ENCODE measurements at places on chromosomes 7 and 10.
A peak's percentile ranks its signal among the peaks of the same experiment; 100 is the strongest.

DNA sequence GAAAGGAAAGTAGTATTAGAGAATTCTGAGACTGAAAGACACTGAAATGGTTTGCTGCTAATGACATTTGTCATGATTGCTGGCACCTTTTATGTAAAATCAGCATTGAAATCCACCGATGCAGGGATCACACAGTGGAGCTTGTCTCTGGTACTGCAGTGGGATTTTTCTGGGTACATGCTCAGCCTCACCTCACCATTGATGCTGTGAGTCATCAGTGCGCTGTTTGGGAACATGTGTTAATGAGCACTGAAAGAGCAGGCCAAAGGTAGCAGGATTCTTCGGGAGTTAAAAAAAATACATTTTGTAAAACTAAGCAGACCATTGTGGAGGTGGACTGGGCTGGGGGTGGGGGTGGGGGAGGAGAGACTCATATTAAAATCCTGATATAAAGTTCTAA lies 174.9 kb downstream of the CREB5 start:
- H3K4me3 ChIP-seq: no peak overlapping the region
- no peaks in the 10 kb centered on the region for H3K4me1 ChIP-seq

GRCh38 chr7:33601884-33602283 lies 303.5 kb upstream of the BMPER start:
- H3K4me3 ChIP-seq: no peak overlapping the region
- H3K4me1 ChIP-seq: peaks cover 3% of the 10 kb centered on the region
- peak; percentile 56 for DNase-seq
- H3K27ac ChIP-seq: no peak overlapping the region
- H3K36me3 ChIP-seq: no peaks in the 10 kb centered on the region

GRCh38 chr7:110484356-110484755 lies 606.6 kb upstream of the LRRN3 start:
- no peaks in the 10 kb centered on the region for H3K36me3 ChIP-seq
- DNase-seq: no peak
- H3K27me3 ChIP-seq: no peaks in the 10 kb centered on the region
- no peak overlapping the region for H3K27ac ChIP-seq
- no peak overlapping the region for H3K4me3 ChIP-seq

- H3K27me3 ChIP-seq: no peaks in the 10 kb centered on the region
- no peak for DNase-seq
- no peaks in the 10 kb centered on the region for H3K36me3 ChIP-seq
- H3K27ac ChIP-seq: no peak overlapping the region
Observed at GRCh38 chr7:28126410-28127041, 54.1 kb downstream of the JAZF1 start.

GRCh38 chr10:122571892-122572291 lies 11.3 kb downstream of the DMBT1 start:
- H3K4me1 ChIP-seq: no peaks in the 10 kb centered on the region
- H3K36me3 ChIP-seq: peaks cover 71% of the 10 kb centered on the region
- no peak for DNase-seq
- H3K27me3 ChIP-seq: no peaks in the 10 kb centered on the region
- H3K27ac ChIP-seq: no peak overlapping the region

GRCh38 chr10:84478151-84478550 lies 149.8 kb downstream of the CCSER2 start:
- H3K36me3 ChIP-seq: peaks cover 15% of the 10 kb centered on the region
- no peak overlapping the region for H3K27ac ChIP-seq
- DNase-seq: no peak
- no peaks in the 10 kb centered on the region for H3K4me1 ChIP-seq

- H3K4me1 ChIP-seq: no peaks in the 10 kb centered on the region
- H3K27me3 ChIP-seq: peaks cover 5% of the 10 kb centered on the region
- DNase-seq: no peak
- H3K4me3 ChIP-seq: no peak overlapping the region
Observed at GRCh38 chr10:101484175-101484745, 103.8 kb downstream of the POLL start.

- DNase-seq: no peak
- no peaks in the 10 kb centered on the region for H3K27me3 ChIP-seq
- no peak overlapping the region for H3K27ac ChIP-seq
- H3K4me1 ChIP-seq: no peaks in the 10 kb centered on the region
- no peak overlapping the region for H3K4me3 ChIP-seq
Observed at GRCh38 chr7:135359615-135360014, 126.0 kb downstream of the STRA8 start.

- H3K27me3 ChIP-seq: no peaks in the 10 kb centered on the region
- H3K4me3 ChIP-seq: no peak overlapping the region
- peaks cover 2% of the 10 kb centered on the region for H3K4me1 ChIP-seq
- H3K36me3 ChIP-seq: peaks cover 29% of the 10 kb centered on the region
- no peak for DNase-seq
Observed at GRCh38 chr10:113108948-113109347, 158.9 kb downstream of the TCF7L2 start.

GRCh38 chr10:71613261-71613777 lies 106.3 kb downstream of the C10orf105 start:
- peak; percentile 88 for DNase-seq
- peak overlapping the region; percentile 78 for H3K27ac ChIP-seq
- no peaks in the 10 kb centered on the region for H3K36me3 ChIP-seq
- no peak overlapping the region for H3K4me3 ChIP-seq
- peaks cover 22% of the 10 kb centered on the region for H3K4me1 ChIP-seq

DNA sequence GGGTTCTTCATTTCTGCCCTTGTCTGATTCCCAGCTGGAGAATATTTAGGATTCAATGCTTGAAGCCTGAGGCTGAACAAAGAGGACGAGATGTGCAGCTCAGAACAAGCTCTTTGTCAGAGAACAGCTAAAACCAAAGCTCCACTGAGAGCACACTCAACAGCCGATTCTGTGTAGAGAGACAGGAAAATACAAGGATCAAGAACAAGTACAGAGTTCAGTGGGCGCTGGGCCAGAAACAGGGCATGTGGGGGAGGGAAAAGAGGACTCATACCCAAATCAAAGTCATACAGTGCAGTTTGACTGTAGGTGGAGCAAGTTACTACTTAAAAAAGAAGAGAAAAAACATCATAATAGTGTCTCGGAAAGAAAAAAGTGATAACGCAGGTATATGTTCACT lies at the start of gene AGMO:
Gene AGMO, minus strand, starts transcription at position 181 of the 400 bp plus-strand sequence.
- H3K4me1 ChIP-seq: peaks cover 4% of the 10 kb centered on the region
- no peaks in the 10 kb centered on the region for H3K27me3 ChIP-seq
- H3K4me3 ChIP-seq: no peak within 1 kb of the TSS
- DNase-seq: peak; percentile 93
- no peaks in the 10 kb centered on the region for H3K36me3 ChIP-seq

DNA sequence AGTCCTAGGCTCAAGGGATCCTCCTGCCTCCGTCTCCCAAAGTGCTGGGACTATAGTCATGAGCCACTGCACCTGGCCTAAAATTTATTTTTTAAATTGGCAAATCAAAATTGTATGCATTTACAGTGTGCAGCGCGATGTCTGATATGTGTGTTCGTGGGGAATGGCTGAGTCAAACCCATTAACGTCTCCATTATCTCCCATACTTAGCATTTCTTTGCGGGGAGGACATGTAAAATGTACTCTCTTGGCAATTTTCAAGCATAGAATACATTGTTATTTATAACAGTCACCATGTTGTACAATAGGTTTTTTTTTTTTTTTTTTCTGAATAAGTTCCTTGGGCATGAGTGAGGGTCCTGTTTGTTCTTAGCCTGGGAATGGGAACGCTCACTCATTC lies 3.8 kb downstream of the TMEM184A start:
- peaks cover 13% of the 10 kb centered on the region for H3K36me3 ChIP-seq
- no peak overlapping the region for H3K4me3 ChIP-seq
- H3K4me1 ChIP-seq: peaks cover 32% of the 10 kb centered on the region
- DNase-seq: no peak
- H3K27ac ChIP-seq: no peak overlapping the region

GRCh38 chr10:73901261-73901660 lies 9.7 kb upstream of the PLAU start:
- no peaks in the 10 kb centered on the region for H3K27me3 ChIP-seq
- no peak for DNase-seq
- H3K27ac ChIP-seq: no peak overlapping the region
- no peak overlapping the region for H3K4me3 ChIP-seq
- peaks cover 23% of the 10 kb centered on the region for H3K4me1 ChIP-seq

GRCh38 chr7:71144963-71145362 lies 13.0 kb downstream of the GALNT17 start:
- H3K27ac ChIP-seq: no peak overlapping the region
- H3K4me3 ChIP-seq: no peak overlapping the region
- H3K36me3 ChIP-seq: no peaks in the 10 kb centered on the region
- H3K27me3 ChIP-seq: no peaks in the 10 kb centered on the region

DNA sequence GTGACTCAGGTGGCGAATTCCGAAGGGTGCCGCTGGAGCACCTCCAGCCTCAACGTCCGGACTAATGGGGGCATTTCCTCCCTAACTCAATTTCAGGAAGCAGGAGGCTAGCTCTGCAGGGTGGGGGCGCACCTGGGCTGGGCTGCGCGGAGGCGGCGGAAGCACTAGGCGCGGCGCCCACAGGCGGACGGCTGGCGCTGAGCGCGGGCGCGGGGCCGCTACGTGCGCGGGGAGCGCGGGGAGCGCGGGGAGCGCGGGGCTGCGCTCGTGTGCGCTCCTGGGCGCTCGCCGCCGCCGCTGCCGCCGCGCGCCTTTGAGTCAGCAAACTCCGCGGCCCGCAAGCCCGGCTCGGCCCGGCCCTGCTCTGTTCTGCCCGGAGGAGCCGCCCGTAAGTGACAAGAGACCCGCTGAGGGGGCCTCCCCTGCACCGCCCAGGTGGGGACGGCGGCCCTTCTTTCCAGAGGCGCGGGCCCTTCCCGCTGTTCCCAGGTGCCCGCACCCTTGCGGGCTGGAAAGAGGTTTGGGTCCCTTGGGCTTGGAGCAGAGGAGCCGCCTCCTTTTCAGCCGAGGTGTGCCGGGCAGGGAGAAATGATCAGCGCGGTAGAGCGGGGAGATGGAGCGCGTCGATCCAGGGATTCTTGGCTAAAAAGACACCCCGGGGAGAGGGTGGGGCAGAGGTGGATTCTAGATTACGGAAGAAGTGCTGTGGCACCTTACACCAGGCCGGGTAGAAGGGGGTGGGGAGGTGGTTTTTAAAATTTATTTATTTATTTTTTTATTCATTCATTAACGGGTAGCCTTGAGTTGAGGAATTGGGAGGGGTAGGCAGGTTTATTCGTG lies at the start of gene SNX10:
Gene SNX10, plus strand, starts transcription at position 164 of the 840 bp plus-strand sequence. CDS start 54,581 bp downstream, outside the sequence.
- peak within 1 kb of the TSS; percentile 73 for H3K4me3 ChIP-seq
- H3K36me3 ChIP-seq: no peaks in the 10 kb centered on the region
- peaks cover 3% of the 10 kb centered on the region for H3K27me3 ChIP-seq
- peak; percentile 57 for DNase-seq

DNA sequence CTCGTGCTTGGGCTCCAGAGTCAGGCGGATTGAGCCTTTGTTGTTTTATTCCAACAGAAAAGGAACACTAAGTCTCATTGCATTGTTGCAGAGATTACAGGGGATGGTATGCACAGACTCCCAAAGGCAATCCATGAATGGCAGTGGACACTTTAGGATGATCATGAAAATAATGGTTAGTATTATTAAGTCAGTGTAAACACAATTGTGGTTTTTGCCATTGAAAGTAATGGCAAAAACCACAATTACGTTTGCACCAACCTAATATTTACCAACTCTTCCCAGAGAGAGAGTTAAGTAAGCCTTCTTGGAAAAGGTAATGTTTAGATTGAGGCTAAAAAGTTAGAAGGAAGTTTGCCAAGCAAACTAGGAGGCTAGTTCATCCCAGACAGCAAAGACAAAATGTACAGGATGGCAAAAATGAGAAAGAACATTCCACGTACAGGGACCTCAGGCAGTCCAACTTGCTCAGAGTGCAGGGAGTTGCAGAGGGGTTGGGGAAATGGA lies 72.9 kb upstream of the AMPH start:
- no peak overlapping the region for H3K4me3 ChIP-seq
- H3K36me3 ChIP-seq: no peaks in the 10 kb centered on the region
- DNase-seq: no peak
- no peaks in the 10 kb centered on the region for H3K27me3 ChIP-seq
- no peaks in the 10 kb centered on the region for H3K4me1 ChIP-seq
- no peak overlapping the region for H3K27ac ChIP-seq

DNA sequence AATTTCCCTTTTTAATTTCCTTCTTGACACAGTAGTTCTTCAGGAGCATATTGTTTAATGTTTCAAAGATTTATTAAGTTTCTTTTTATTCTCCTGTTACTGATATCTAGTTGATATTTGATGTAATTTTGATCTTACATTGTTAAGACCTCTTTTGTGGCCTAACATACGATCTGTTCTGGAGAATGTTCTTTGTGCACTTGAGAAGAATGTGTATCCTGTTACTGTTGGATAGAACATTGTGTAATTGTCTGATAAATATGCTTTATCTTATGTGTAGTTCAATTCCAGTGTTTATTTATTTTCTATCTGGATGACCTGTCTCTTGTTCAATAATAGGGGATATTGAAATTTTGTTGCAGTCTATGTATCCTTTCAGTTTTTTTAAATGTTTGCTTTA lies 106.7 kb downstream of the ITGB1 start:
- H3K27me3 ChIP-seq: no peaks in the 10 kb centered on the region
- no peak overlapping the region for H3K27ac ChIP-seq
- H3K4me3 ChIP-seq: no peak overlapping the region
- no peaks in the 10 kb centered on the region for H3K4me1 ChIP-seq
- H3K36me3 ChIP-seq: no peaks in the 10 kb centered on the region

DNA sequence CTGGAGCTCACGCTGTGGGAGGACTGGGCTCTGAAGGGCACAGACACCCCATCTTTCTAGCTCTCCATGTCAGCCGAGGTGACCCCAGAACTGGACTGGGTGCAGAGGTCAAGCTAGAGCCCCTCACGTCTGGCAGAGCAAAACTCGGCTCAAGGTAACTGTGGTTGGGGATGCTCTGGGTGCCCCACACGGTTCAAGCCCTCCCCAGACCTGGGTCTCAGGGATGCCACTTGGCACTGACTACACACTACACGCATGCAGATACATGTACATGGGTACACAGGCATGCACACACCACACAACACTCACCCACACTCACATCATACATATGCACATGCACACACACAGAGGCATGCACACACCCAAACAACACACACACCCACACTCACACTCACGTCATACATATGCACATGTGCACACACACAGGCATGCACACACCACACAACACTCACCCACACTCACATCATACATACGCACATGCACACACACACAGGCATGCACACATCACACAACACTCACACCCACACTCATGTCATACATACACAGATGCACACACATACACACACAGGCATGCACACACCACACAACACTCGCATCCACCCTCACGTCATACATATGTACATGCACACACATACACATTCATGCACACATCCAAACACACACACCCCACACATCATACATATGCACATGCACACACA lies 219.3 kb downstream of the DNAJB6 start:
- no peak overlapping the region for H3K4me3 ChIP-seq
- no peaks in the 10 kb centered on the region for H3K36me3 ChIP-seq
- no peak for DNase-seq
- H3K4me1 ChIP-seq: no peaks in the 10 kb centered on the region
- H3K27me3 ChIP-seq: no peaks in the 10 kb centered on the region

- no peak for DNase-seq
- no peak overlapping the region for H3K27ac ChIP-seq
- no peak overlapping the region for H3K4me3 ChIP-seq
- no peaks in the 10 kb centered on the region for H3K4me1 ChIP-seq
Observed at GRCh38 chr7:152893801-152894294, 134.3 kb downstream of the ACTR3B start.

DNA sequence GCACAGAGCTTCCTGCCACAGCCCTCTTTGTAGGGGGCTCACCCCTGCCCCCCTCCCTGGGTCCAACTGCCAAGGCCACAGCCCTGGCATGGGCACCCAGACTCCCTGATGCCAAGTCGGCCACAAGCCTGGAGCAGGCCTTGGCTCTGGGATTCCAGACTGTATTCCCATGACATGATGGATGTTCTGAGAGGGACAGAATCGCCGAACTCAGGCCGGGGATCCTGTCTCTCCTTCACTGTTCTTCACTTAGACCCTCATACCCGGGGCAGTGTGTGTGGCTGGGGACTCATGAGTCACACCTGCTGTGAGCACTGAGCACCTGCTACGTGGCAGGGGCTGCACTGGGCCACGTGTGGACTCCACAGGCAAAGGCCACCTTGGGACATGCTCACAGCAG lies 7.9 kb downstream of the CALML5 start:
- no peak overlapping the region for H3K4me3 ChIP-seq
- H3K4me1 ChIP-seq: no peaks in the 10 kb centered on the region
- H3K36me3 ChIP-seq: no peaks in the 10 kb centered on the region
- H3K27me3 ChIP-seq: no peaks in the 10 kb centered on the region
